ENCODE measurements at places on chromosomes 5 and 9. TPM values are rescaled to one million over a fixed set of nuclear protein-coding genes. Genes with fewer than 3 reads are reported as not detected.

DNA sequence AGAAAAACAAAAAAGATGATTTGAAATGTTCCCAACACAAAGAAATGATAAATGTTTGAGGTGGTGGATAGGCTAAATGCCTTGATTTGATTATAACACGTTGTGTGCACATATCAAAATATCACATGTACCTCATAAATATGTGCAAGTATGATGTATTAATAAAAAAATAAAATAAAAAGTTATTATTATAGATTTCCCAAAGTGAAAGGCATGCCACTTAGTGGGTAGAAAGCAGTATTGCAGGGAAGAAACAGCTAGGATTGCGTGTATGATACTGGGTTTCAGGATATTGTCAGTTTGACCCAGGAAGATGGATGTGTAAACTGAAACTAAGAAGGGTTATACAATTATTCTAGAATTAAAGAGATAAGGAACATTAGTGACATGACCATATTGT lies 3.6 kb upstream of the TMEM38B start:
- no peak for DNase-seq

- DNase-seq: no peak
These were observed 592.8 kb downstream of the CSNK1G3 start for GRCh38 chr5:124104821-124105220.

DNA sequence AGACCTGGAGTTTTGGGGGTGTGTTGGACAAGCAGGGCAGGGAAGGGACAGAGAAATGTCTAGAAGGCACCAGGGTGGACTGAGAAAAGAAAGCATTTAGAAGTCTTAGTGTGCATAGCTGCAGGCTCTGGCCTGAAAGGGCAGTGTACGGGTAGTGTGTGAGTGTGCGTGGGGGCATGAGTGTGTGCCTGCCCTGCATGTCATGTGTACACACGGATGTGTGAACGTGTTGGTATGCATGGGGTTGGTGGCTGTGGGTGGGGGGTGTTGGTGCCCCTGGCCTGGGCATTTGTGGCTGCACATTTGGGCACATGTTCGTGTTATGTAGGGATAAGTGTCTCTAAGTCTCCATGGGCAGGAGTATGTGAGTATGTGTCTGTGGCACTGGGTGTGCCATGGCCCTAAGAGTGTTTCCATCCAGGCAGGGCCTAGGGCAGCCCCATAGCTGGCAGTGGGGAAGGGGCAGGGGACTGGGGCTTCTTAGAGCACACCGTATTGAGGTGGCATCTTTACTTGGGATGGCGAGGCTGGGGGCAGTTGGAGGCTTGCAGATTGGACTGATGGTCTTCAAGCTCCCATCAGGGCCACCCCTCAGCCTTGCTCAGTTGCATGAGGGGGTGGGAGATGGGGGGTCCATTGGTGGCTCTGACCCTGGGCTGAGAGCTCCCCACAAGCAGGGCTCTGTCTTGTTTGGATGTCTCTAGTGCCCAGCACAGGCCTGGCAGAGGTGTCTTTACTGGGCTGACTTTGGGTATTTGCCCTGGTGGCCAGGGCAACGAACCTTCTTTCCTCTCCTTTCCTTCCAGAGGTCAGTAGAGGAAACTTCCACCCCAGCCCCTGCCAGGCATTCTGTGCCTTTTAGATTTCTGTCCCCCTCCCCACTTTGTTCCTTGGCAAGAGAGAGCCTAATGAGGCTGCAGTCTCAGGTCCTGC lies 15.0 kb downstream of the PSD2 start:
- no peak for DNase-seq

GRCh38 chr5:172110260-172110815 lies 77.7 kb downstream of the STK10 start:
- DNase-seq: no peak

- DNase-seq: no peak
These were observed 111.2 kb upstream of the FAM174A start for GRCh38 chr5:100424017-100424416.

BAAT gene
- 0.03 TPM for total RNA-seq

CDC25C gene
- 15.5 TPM for total RNA-seq

ARL10 gene
- total RNA-seq: 0.79 TPM
